ENCODE measurements at places on chromosomes 2 and 18.

DNA sequence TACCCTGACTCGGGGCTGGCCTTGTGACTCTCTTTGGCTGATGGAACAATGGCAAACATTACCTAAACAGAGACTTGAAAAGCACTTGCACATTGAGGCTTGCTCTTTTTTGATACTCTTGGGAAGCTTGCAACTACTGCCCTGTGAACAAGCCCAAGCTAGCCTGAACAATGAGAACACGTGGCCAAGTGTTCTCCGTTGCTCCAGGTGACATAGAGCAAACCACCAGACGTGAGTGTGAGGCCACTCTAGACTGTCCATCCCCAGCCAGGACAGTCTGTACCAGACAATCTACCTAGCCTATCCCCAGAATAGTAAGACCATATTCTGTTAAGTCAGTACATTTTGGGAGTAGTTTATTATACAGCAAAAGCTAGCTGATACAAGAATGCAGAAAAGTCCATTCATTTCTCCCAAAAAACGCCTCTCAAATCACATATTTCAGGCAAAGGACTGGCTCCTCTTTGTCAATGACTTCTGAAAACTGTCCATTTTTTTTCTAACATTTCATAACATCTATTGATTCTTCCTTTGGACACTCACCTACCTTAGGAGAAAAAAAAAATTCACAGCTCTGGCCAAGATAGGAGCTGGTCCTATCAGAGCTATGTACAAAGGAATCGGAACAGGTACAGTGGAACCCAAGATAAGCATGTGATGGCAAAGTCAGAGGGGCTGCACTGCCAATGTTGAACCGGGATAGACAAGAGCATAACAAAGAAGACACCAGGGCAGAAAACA, 142.1 kb upstream of the PKDCC start:
- no peak for DNase-seq

GRCh38 chr2:200744201-200744602, 67.5 kb upstream of the BZW1 start:
- no peak for DNase-seq

GRCh38 chr2:65292106-65292400, 64.4 kb downstream of the ACTR2 start:
- no peak for DNase-seq

DNA sequence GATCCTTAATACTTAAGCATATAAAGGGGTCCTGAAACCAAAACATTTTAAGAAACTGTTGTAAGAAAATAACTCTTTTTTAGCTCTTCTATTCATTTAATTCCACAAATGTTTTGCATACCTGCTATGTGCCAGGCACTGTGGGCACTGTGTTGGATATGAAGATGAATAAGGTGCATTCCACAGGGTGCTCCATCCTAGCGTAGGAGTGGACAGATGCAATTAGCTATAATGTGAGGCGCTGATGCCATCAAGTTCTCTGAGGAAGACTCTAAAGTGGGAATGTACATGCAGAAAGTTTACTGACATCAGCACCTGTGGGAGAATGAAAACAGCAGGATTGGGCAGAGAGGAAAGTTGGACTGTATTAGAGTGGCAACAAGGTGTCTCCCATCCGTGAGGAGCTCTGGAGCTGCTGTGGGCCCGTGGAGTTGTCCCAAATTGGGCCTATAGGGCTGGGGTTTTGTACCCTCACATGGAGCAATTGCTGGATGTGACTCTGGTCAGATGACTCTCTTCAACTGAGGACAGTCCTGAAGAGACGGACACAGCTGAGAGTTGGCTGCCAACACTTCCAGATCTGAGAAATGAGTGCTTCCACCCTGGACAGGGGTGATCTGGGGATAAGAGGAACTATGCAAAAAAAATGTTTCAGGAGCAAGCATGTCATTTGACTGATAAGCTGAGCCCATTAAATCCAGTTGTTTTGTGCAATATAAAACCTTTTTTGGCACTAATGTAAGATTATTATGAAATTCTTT, 22.3 kb downstream of the CD8A start:
- DNase-seq, result no peak

DNA sequence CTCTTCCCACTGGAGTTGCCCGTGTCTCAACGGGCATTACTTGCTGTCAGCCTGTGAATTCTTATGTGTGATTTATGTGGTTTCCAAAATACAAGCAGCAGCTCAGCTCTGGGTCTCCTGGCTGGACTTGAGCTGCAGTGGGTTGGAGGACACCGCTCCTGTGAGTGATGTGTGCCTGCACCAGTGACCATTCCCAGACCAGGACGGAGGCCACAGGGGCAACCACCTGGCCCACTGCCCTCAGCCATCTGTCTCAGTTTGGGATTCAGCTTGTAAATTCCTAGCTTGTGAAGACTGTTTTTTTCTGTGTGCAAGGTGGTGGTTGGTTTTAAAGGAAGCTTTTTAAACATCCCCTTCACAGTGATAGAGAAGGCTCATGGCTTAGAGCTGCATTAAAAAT, 261.0 kb downstream of the BCL2 start:
- no peak for DNase-seq

GRCh38 chr2:71536226-71536671, 82.9 kb downstream of the DYSF start:
- no peak for DNase-seq

DNA sequence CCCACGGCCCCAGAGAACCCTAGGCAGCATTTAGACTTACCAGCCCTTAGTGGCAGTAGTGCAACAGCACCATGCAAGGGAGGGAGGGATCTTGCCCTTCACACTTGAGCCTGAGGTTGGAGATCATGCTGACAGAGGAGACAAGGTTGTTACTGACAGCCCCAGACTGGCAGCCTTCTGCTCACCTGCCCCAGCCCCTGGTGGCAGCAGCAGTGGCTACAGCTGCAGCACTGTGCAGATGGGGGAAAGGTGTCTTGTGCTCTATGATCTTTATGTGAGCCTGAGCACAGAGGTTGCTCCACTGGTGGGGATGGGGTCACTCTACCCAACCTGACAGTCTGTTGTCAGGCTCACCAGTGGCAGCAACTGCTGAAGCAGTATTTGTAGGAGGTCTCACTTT, 501.2 kb upstream of the LRRTM4 start:
- DNase-seq, result no peak

- no peak for DNase-seq
These were observed 459.4 kb upstream of the UBE2E3 start for GRCh38 chr2:180520921-180521581.

DNA sequence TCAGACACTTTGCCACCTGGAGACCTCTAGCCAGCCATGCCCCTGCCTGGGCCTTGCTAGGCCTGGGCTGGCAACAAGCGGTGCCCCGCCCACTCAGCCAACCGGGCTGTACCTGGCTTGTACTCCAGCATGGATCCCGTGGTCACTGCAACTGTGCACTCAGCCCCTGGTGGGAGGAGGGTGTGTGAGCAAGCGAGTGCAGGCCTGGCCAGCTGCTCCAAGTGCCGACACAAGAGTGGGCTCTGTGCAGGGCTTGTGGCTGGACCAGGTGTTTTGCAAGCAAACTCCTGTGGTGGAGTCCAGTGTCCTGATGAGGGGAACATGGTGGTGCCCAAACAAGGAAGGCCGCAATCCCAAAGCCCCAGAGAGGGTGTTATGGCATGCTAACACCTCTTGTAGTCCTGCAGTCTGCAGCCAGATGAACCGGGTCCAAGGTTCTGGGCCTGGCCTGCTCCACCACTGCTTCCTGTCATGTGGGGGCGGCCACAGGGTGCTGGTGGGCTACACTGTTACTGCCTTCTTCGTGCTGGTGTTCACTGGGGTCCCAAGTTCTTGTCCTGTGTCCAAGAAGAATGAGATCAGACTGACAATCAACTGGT, 60.1 kb upstream of the CD28 start:
- no peak for DNase-seq

DNA sequence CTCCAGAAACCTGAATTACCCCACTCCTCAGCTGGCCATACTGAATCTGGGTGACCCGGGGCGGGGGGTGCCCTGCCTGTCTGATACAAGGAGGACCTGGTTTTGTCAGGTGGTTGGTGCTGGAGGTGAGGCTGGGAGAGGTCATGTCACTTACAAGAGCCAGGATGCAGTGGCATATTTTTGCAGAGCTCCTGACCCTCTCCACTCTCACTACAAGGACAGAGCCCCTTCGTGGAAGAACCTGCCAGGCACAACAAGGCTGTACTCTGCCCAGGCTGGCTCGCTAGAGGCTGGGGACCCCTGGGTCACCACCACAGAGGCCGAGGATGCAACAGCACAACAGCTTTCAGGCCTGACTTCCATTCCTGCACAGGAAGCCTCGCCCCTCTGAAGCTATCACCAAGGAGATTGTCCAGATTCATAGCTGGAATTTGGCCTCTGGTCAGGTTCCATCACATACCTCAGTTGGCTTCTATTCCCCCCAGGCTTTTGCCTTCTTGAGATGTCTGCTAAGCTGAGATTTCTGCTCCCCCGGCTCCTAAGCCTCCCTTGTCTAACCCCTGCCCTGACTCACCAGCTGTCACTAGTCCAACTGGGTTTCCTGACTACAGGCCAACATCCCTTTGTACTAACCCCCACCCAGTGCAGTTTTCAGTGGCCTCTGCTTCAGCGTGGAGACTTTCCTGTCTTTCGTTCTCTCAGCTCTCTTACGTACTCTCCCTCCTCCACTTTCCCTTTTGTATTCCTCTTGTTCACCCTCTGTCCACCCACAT, 132.5 kb upstream of the EPAS1 start:
- peak; percentile 59 for DNase-seq

DNA sequence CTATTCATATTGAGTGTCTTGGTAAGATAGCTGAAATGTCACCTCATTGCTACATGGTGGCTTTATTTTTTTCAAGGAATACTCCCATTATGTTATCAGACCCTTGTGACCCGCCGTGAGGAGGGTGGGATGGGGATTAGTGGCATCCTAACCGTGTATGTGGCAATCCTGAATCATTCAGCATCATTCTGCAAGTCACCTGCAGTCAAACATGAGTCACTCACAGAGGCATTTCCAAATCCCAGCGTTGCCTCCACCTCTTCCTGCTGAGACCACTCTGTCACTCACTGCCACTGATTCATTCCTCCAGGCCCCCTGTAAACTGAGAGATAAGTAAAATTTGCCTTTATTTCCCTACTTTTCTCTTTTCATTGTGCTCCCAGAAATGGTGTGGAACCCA, 307.4 kb upstream of the KLHL29 start:
- no peak for DNase-seq

- no peak for DNase-seq
These were observed 219.0 kb downstream of the MYO3B start for GRCh38 chr2:170396799-170397459.

GRCh38 chr2:104888489-104889258, 34.8 kb downstream of the POU3F3 start:
- DNase-seq, result no peak

DNA sequence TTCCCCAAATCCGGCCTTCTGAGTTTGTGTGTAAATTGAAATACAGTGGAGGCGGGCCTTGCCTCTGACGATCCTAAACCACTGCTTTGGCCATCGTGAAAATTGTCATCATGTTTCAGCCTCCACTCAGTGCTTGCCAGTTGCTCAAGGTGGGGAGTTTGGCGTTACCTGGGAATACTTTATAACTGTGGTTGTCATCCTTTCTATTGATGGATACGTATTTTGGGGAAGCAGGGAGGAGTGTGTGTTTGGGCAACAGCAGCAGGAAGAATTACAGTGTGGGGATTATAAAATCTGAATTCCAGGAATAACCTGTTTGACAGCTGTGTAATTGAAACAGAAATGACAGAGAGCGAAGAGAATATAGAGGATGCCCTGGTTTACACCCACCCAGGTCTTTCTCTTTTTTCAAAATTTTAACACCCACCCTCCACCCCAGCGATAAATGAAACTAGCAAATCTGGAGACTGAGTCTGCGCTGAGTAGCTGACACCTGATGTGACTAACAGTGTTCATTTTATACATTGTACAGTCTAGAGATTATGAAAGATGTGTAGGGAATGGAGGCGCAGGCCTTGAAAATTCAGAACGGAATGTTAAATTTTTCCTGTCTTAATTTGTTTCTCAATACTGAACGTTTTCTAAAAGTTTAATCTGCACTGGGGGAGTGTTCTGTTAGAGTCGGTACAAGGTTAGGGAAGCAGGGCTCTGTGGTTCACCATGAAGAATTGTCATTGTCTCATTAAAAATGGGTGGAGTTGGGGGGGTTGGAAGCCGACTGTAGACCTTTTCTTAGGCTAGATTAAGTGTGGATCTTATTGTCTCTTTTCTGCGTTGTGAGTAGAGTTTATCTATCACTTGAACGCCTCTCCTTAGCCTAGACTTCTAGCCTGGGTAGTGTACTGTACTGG, 1.6 kb downstream of the MAP4K4 start:
- no peak for DNase-seq

GRCh38 chr2:168255866-168256265, 8.5 kb upstream of the STK39 start:
- no peak for DNase-seq

- DNase-seq, result no peak
These were observed 18.9 kb upstream of the KCNF1 start for GRCh38 chr2:10892796-10893350.

GRCh38 chr18:58911766-58912165, 47.1 kb downstream of the ZNF532 start:
- no peak for DNase-seq

- no peak for DNase-seq
These were observed 98.6 kb upstream of the NCK2 start for GRCh38 chr2:105645938-105646773.

DNA sequence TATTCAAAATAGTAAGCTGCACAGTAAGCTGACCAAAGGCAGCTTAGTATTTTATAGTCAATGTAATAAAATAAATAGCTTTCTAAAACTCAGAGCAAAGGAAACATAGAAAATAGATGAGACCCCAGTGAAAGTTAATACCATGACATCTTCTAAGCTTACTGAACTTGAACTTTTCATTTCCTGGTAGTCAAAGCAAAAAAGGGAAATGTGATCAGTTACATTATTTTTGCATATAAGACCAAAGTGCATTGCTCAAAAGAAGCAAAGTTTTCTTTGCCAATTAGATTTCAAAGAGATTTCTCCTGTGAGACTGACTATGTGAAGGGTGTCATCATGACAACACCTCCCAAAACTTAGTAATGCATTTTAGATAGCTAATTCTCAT, 70.2 kb downstream of the MYO1B start:
- DNase-seq, result no peak

DNA sequence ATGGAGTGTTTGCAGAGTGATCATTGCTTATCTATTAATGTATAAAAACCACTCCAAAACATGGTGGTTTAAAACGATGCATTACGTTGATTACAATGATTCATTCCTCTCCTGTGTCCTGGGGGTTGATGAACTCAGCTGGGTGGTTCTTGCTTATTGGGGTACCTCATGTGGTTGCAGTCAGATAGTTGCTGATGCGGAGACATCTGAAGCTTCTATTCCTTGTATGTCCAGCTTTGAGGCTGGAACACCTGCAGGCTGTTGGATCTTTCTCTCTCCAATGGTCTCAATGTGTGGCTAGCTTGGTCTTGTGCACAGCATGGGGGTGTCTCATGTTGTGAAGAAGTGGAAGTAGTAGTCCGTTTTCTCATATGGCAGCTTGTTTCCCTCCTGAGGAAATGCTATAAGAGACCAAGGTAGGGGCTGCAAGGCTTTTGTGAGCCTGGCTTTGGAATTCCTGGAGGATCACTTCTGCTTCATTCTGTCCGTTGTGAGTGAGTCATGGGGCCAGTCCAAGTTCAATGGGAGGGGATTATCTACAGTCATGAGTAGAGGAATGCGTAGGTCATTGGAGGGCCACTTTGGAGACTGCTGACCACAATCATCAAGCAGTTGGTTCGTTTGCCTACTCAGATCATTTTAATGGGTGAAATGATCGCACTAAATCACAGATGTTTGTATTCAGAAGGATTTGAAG, 601.0 kb downstream of the SLC4A3 start:
- DNase-seq, result no peak

Data from dorsolateral prefrontal cortex (tissue), 122 donors.